Left renal cortex interstitium (tissue), 4 donors: ENCODE measurements at places on chromosomes 5 and 9. TPM values are rescaled to one million over a fixed set of nuclear protein-coding genes. Genes with fewer than 3 reads are reported as not detected.

Gene CCL19
- not detected for polyA plus RNA-seq

Gene VDAC1
- 196 TPM for polyA plus RNA-seq

Gene CCDC69
- polyA plus RNA-seq: 4.9 TPM

Gene ELOVL7
- polyA plus RNA-seq: 16.9 TPM

Gene PAPPA
- 4.0 TPM for polyA plus RNA-seq

Gene DRD1
- polyA plus RNA-seq: not detected

Gene PDE8B
- polyA plus RNA-seq: 8.0 TPM

Gene DIRAS2
- 6.2 TPM for polyA plus RNA-seq

Gene OR1Q1
- not detected for polyA plus RNA-seq

Gene GABRA1
- polyA plus RNA-seq: not detected

Gene LCN15
- polyA plus RNA-seq: 0.17 TPM

Gene OLFML2A
- polyA plus RNA-seq: 24.5 TPM

Gene IFNA21
- polyA plus RNA-seq: not detected

DNA sequence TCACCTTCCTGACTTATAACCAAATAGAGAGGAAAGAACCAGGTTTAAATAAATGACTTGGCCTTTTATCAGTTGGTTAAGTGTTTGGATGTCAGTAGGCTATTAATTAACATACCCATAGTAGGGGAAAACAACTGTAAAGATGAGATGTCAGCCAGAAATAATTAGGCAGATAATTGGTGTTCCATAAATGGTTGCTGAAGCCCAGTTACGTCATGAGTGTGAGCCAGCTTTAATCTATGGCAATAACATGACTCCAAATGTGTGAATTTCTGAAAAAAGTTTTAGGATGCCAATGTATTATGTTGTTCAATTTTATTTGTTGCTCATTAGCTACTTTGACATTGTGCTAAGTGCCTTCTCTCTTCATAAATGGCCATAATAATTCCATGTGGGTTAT lies 180.5 kb downstream of the FBXL7 start:
- no peak for DNase-seq

DNA sequence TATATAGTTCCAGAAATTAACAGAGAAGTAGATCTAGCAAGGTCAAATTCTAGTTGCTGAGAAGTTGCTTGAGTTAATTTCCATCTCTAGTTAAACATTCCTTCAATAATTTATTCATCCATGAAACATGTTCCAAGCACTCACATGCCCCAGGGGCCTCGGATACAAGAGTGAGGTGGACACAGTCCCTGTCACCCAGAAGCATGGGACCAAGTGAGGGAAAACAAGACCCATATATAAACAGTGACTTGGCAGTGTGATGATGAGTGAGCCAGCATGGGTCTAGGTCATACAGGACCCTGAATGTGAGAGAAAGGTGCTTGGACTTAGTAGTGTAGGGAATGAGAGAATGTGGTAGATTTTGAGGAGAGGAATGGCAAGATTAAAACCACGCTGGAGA lies 216.9 kb downstream of the TTLL11 start:
- DNase-seq: no peak

GRCh38 chr5:146068206-146068605 lies 37.2 kb downstream of the PLAC8L1 start:
- no peak for DNase-seq

DNA sequence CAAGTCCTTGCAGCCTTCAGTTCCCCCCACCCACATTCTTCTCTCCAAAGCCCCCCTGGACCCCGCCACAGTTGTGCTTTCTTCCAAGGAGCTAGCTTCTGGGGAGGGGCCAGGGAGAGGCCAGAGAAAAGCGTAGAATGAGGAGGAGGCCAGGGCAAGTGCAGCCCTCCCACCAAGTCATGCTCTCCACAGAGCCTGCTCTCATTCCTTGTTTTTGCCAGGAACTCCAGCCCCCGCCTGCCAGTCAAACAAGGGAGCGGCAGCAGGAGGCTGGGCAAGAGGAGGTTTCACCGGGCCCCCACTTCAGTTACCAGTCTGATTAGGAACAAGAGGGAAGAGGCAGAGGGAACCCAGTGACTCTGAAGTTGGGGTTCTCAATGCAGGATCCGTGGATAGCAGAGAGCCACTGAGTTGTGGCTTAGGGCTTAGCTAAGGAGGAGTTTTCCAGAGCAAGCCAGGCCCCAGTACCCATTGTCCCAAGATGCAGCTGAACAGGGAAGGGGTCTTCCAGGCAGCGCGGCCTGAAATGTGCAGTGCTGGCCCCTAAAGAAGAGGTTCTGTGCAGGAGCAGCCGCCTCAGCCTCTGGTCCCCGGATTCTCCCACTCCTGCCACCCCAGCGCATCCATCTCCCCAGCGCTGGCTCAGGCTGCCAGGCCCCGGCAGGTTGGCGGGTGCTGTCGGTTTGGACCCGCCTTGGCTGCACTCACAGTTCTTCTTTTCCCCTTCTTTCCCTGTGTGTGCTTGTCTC lies 120.6 kb downstream of the DAB2IP start:
- DNase-seq: no peak

DNA sequence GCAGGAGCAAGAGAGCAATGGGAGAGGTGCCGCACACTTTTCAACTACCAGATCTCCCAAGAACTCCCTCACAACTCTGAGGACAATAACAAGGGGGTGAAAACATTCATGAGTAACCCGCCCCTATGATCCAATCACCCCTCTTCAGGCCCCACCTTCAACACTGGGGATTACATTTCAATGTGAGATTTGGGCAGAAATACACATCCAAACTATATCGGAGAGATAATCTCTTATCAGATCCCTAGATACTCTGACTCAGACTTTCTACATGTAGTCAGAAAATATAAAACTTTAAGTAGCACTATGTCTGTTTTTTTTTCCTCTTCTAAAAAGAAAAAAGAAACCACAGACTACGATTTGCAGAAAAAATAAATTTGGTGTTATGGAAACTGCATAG lies 1595.9 kb upstream of the NUDT12 start:
- no peak for DNase-seq

DNA sequence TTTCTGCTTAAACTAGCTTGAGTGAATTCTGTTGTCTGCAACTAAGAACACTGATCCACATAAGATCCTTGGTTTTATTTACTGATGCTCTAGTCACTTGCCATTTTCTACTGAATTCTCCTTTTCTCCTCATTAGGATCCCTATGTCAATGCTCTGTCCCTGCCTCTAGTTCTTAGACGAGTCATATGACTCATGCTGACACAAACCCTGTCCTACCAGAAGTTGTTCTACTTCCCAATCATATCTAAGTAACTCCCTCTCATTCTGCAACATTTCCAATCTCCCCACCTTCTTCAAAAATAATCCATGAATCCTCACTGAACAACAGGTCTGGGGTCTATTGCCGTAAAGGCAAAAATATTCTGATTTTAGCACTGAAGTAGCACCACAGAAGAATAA lies 47.1 kb upstream of the DMRT1 start:
- no peak for DNase-seq

GRCh38 chr5:97026721-97027120 lies 90.8 kb downstream of the LNPEP start:
- no peak for DNase-seq

GRCh38 chr9:135151757-135152613 lies 64.5 kb downstream of the OLFM1 start:
- DNase-seq: no peak

GRCh38 chr9:111798786-111799185 lies 4.0 kb upstream of the SHOC1 start:
- DNase-seq: no peak

DNA sequence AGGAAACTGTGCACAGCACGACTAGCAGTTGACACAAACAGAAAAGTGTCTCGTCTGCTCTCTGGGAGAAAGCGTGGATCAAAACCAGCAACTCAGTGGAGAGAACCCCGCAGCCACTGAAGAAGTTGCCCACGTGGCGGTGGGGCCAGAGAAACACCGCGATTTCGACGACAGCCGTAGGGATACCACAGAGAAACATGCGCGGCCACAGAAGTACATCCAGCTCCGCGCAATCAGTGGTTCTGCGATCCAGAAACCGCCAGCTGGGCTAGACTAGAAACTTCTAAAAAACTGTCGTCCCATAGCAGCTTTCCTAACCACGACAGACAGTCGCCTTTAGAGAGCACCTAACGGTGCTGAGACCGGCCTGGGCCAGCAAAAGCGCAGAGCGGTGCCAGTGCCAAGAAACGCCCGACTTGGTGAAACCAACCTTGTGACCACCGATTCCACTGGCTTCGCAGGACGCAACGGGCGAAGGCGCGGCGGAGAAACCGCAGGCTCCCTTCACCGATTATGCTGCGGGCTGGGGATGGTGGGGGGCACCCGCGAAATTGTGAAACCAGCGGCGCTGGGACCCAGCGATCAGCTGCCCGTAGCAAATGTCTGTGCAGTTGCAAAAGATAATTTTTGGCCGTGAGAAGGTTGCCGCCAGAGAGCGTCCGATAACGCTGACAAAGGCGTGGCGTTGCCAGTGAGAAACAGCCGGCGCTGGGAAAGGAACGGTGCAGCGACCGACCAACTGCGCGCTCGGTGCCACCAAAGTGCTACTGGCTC lies 2.7 kb upstream of the ANXA2R start:
- no peak for DNase-seq

DNA sequence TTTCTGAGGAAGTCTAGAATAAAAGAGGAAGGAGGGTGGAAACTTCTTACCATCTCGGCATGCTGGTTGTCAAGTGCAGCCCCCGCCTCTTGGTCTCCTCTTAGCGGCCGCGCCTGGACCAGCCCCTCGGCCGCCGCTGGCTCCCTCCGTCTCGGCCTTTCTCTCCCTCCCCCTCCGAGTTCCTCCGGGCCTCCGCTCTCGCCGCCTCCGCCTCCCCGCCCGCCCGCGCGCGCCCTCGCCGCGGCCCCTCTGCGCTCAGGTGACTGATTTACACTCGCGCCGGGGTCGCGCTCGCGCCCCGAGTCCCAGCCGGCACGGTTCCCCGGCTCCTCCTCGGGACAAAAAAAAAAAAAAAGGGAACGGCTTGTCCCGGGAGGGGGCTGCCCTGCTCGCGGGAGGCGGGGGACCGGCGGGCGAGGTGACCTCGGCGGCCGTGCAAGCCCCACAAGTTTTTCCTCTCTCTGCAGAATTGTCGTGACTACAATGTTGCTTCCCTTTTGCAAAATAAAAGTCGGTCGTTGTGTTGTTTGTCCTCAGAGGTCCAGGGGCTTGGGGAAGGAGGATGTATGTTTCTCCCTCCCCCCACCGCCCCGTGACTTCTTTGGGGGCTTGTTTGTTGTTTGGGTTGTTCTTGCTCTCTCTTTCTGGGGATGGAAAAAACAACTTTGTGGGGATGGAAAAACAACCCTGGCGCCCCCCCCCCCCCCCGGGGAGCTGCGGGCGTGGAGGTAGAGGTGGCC lies at the start of gene BNC2:
Gene BNC2, minus strand, starts transcription at position 75 of the 740 bp plus-strand sequence. Its CDS starts 22 bp downstream, at position 53.
- no peak for DNase-seq

DNA sequence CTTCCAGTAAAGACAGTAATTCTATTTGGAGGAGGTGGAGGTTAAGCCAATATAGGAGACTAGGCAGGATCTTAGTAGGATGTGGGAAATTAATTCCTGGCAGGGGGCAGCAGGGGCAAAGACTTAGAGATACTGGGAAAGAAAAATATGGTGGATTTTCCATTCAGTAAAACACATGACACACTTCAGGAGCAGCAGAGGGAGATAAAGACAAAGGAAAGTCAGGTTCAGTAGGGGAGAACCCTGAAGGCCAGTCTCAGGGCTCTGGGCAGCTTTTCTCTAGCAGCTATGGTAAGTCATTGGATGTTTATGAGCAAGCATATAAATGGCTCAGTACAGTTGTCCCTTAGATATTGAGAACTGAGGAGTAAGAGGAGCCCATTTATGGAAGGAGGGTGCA lies 105.5 kb downstream of the PJA2 start:
- DNase-seq: no peak

DNA sequence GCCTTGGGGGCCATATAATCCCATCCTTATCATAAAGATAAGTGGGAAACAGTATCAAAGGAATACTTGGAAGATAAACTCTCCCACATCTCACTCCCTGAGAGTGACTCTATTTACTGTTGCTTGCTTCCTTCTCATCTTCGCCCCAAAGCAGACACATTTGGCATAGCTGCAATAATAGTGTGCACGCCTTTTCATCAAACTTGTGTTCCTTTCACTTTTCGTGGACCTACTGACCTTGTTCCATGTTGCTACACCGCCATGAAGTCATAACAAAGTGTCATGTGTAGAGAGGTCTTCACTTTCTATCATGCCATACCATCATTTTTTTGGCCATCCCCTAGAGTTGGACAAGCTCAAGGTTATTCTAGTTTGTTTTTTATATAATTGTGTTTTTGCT lies 200.0 kb upstream of the MSX2 start:
- DNase-seq: no peak

GRCh38 chr9:131447148-131447547 lies 53.3 kb downstream of the PRRC2B start:
- no peak for DNase-seq

GRCh38 chr9:136955202-136955942 lies 3.3 kb downstream of the LCN12 start:
- DNase-seq: no peak

- no peak for DNase-seq
These were observed 56.5 kb upstream of the RAI14 start for GRCh38 chr5:34599471-34600117.

GRCh38 chr9:101418518-101419430 lies 16.8 kb downstream of the ALDOB start:
- no peak for DNase-seq

DNA sequence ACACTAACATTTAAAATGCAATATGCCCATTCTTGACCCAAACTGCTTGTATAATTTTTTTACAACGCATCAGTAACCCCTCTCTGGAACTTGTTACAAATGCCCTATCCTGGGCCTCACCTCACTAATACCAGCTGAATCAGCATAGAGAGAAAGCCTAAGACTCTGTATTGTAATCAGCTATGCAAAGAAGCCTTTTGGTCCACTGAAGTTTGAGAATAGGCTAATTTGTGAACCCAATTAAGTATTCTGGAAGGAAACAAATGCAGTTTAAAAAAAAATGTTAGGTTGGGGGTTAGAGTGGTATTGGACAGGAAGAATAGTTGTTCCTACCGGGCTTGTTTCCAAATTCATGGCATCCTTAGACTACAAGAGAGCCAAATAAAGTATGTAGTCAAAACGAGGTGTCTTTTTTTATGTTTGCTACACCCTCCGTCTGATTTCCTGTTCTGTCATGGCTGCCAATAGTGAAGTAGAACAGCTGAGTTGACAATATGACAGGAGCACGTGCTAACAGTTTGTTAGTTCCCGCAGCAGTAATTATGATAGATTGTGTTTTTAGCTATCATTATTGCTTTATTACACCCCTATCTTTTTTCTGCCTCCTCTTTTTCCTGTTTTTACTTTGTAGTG lies 1048.7 kb upstream of the NUDT12 start:
- DNase-seq: no peak

- no peak for DNase-seq
These were observed 26.7 kb downstream of the TMEM174 start for GRCh38 chr5:73199671-73200070.
